RPMI7951 (cell line): ENCODE measurements at places on chromosomes 7 and 10.

- peak; percentile 17 for DNase-seq
Observed at GRCh38 chr10:118595598-118596425, at the start of gene PRLHR. Gene PRLHR, minus strand, starts transcription at chr10:118595648. Its CDS starts 404 bp downstream, at chr10:118595244.

- DNase-seq: no peak
Observed at GRCh38 chr10:124518366-124518765, 56.7 kb downstream of the LHPP start.

DNA sequence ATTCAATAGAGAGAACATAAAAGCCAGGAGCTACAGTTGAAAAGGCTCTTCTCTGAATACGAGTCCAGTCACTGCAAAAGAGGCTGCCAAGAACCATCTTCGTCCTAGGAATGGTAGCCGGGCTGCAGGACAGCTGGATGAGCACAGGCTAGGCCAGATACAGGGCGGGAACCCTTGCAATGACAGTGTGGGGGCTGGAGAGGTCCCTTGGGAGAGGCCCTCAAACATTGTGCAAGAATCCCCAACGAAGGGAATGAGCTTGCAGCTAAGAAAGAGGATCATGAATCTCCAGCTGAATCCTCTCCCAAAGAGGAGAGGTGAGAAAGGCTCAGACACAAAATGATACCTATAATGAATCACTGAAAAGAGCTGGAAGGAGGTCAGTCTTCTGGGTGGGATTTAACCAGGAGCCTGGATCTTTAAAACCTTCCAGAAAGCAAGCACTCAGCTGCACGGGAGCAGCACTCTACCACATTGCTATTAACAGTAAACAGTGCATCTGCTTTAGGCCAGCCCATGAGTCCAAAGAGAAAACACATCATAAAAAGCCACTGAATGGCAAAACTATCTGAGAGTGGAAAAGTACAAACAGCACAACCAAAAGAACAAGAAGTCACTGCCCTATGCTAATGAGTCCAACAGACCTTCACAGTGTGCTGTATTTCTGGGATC is 287.9 kb downstream of the TNS3 start:
- DNase-seq: peak; percentile 75

GRCh38 chr7:95045236-95045923 is 138.0 kb downstream of the PPP1R9A start:
- DNase-seq: peak; percentile 38

- no peak for DNase-seq
Observed at GRCh38 chr7:29825775-29826529, 19.6 kb downstream of the WIPF3 start.

DNA sequence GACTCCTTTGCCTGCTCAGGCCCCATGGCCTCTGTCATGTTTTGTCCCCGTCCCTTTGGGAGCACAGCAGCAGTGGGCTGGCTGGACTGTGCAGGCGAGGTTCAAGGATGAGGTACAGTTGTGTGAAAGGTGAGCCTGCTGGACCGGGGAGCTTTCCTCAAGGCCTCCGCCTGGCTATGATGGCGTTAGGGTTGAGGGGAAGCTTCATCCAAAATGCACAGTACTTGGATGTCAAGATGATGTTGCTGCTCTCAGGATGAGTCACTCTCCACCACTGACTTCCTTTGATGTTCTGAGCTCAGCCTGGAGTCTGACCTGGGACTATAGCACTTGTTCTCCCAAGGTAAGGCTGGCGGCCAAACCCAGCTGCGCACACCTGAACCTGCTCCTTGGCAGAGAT is 152.7 kb upstream of the SHH start:
- peak; percentile 63 for DNase-seq

- DNase-seq: no peak
Observed at GRCh38 chr10:114492351-114493037, 88.2 kb upstream of the AFAP1L2 start.

- DNase-seq: peak; percentile 33
Observed at GRCh38 chr7:18829858-18830285, 287.6 kb downstream of the TWIST1 start.

- no peak for DNase-seq
Observed at GRCh38 chr7:99014113-99014985, 129.6 kb downstream of the SMURF1 start.

DNA sequence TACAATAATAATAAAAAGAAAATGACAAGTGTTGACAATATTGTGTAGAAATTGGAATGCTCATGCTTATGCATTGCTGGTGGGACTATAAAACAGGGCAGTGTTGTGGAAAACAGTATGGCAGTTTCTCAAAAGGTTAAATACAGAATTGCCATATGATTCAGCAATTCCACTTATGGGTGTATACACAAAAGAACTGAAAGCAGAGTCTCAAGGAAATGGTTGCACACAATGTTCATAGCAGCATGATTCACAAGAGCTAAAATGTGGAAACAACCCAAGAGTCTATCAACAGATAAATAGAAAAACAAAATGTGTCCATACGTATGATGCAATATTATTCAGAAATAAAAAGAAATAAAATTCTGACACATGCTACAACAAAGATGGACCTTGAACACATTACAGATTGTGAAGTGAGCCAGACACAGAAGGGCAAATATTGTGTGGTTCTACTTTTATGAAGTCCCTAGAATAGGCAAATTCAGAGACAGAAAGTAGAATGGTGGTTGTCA is 64.8 kb upstream of the GRM8 start:
- no peak for DNase-seq

DNA sequence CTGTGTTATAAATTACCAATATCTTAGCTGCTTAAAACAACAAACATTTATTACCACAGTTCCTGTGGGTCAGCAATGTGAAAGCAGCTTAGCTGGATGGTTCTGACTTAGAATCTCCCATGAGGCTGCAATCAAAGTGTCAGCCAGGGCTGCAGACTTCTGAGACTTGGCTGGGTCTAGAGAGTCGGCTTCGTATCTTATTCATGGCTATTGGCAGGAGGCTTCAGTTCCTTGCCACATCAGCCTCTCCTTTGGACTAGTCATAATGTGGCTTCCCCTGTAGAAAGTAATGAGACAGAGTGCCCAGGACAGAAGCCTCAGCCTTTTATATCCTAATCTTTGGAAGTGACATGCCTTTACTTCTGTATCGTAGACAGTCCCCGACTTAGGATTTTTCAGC is 27.3 kb downstream of the RALA start:
- peak; percentile 55 for DNase-seq

GRCh38 chr7:29009947-29010346 is 51.8 kb upstream of the TRIL start:
- DNase-seq: no peak

- peak; percentile 94 for DNase-seq
Observed at GRCh38 chr7:22582863-22583622, 83.1 kb upstream of the STEAP1B start.

DNA sequence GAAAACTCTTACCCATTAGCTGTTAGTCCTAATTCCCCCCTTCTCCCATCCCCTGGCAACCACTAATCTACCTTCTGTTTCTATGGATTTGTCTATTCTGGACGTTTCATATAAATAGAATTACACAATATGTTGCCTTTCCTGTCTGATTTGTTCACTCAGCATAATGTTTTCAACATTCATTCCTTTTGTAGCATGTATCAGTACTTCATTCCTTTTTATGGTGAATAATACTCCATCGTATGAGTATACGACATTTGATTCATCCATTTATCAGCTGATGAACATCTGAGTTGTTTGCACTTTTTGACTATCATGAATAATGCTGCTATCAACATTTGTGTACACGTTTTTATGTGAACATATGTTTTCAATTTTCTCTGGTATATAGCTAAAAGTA is 4.4 kb upstream of the FRAT1 start:
- DNase-seq: no peak

- DNase-seq: no peak
Observed at GRCh38 chr10:76015245-76015644, 583.8 kb downstream of the LRMDA start.

DNA sequence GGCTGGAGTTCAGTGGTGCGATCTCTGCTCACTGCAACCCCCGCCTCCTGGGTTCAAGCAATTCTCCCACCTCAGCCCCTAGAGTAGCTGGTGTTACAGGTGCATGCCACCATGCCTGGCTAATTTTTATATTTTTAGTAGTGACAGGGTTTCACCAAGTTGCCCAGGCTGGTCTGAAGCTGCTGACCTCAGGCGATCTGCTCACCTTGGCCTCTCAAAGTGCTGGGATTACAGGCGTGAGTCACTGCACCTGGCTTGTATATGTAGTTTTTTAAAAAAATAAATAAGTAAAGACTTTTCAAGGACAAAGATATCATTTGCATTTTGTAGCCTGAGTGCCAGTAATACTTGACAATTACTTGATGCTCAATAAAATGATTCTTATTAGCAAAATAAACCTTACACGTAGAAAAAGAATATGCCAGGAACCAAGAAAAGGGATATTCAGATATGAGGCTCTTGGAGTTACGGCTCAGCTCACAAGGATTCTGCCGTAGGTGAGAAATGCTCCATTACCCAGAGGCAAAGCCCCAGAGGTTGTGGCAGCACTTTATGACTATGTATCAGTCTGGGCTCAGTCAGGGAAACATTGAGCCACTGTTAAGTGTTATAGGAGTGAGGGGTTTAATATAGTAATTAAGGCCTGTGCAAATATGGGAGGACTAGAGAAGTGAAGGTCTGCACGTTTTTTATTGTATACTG is 98.5 kb downstream of the TPST1 start:
- DNase-seq: no peak

- peak; percentile 68 for DNase-seq
Observed at GRCh38 chr7:101857358-101857811, 40.0 kb downstream of the CUX1 start.

DNA sequence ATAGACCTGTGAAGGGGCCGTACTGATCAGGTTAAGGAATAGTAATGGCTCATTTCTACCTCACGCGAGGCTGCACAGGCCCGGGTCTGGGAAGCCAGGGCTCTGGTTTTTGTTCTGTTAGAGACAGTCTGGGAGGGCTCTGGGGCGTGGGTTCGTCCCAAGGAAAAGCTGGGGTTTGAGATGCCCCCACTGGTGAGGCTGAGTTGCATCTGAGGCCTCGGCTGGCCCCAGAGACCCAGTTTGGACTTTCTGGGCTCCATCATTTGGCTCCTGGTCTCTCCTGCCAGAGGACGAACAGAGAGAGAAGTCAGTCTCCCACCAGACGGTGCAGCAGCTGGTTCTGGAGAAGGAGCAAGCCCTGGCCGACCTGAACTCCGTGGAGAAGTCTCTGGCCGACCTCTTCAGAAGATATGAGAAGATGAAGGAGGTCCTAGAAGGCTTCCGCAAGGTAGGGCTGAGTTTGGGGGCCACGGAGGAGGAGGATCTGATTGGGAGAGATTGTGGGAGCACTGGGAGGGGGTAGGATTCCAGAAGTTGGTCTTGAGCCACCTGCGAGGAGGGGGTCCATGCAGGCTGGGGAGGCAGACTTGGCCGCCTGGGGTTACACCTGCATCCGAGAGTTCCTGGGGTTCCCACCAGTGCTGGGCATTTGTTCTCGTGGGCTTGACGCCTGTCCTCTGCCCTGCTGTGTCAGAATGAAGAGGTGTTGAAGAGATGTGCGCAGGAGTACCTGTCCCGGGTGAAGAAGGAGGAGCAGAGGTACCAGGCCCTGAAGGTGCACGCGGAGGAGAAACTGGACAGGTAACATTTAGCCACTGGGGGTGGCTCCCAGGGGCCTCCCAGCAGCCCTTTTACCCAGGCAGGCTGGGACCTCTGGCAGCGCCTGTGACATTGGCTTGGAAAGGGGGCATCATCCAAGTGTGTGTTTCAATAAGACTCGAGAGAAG is 22.5 kb upstream of the BTBD16 start:
- DNase-seq: no peak

- DNase-seq: no peak
Observed at GRCh38 chr7:138303230-138304070, 156.6 kb upstream of the TRIM24 start.

DNA sequence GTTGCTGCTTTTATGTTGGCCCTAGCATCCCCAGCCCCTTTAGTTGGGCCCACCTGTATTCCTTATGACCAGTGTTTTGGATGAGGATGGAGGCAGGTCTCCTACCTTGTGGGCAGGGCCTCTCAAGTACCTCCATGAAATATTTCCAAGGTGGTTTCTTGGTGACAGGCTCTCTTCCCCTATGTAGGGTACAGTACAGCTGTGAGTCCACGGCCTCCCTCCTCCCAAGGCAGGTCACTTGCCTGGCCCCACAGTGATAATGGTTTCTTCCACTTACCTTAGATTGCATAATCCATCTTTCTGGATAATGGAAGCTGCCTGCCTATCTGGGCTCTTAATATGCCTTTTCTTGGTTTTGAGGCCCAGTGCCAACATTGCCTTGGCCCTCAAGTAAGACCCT is 110.4 kb downstream of the NT5C2 start:
- DNase-seq: no peak

GRCh38 chr10:78616125-78616695 is 452.6 kb upstream of the ZMIZ1 start:
- DNase-seq: no peak
